Hippocampal formation (tissue), 2 donors: ENCODE measurements at places on chromosomes 7 and 10.

- no peak for DNase-seq
These were observed 133.3 kb upstream of the KIF5B start for GRCh38 chr10:32189400-32190084.

DNA sequence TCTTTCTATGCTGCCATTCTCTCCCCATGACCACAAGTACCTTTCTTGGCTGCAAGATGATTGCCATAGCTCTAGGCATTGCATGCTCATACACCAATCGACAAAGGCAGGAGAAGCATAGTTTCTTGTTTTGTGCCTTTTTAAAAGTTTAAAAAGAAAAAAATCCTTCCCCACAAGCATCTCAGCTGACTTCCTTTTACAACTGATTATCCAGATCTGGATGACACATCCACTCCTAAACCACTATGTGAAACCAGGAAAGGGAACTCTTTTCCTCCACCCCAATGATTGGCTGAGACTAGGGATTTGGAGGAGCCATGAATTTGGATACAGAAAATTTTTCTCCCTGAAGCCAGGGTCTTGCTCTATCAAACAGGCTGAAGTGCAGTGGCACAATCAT, 14.5 kb upstream of the LRRC4 start:
- no peak for DNase-seq

DNA sequence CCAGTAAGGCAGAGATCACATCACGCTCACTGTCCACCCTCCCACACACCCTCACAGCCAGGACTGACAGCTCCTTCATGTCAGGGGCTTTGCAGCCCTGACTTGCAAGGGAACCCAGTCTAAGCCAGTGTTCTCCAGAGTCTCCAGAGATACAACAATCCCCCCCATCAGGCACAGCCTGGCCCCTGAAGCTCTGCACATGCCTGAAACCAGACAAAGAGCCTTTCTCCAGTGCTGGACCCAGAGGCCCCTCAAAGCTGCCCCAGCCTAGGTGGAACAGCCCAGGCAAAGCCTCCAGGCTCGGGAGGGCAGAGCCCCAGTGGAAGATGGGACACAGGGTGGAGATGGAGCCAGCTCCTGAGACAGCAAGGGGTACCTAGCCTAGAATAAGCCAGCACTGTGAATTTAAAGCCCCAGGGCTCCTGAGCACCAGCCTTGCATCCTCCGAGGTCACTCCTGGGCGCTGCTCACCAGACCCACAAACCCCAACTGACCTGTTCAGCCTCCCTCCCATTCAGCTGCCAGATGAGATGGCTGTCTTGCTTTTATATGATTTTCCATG, 50.2 kb downstream of the GRID1 start:
- no peak for DNase-seq

GRCh38 chr7:98555403-98555802, 61.7 kb upstream of the NPTX2 start:
- no peak for DNase-seq

- no peak for DNase-seq
These were observed 252.4 kb downstream of the KLF6 start for GRCh38 chr10:3532644-3533043.

DNA sequence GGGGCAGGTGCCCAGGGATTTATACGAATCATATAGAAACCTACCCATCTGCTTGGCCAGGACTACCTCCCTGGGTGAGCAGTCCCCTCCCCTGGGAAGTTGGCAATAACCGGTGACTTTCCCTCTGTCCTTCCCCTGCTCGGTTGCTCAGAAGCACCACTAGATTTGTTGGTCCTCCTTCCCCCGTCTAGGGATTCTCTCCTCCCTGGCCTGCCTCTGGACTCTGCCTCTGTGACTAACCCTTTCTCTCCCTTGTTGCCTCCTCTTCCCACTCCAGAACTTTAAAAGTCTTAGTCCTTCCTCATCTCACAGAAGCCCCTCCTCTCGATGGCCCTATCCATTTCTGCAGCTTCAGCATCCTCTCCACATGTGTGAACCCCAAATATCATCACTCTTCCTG, 9.8 kb downstream of the CALHM3 start:
- no peak for DNase-seq

GRCh38 chr10:91935886-91936285, 12.3 kb downstream of the BTAF1 start:
- no peak for DNase-seq

DNA sequence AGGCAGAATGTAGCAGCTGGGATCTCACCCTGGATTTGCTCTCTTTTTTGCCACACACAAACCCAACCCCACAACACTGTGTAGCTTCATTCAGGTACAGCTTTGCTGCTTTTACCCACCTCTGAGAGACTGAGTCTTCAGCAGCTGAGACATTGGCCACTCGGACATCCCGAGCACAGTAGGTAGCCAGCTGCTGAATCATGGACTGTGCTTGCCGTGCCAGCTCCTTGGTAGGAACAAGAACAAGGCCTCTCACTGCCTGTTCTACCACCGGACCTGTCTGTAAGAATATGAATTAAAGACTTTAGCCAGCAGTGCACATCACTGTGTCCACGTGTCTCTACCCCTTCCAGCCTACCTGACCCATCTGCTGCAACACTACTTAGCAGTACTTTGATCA, 937 bp downstream of the DDX56 start:
- no peak for DNase-seq

GRCh38 chr7:130065500-130066152, 4.7 kb upstream of the KLHDC10 start:
- no peak for DNase-seq

DNA sequence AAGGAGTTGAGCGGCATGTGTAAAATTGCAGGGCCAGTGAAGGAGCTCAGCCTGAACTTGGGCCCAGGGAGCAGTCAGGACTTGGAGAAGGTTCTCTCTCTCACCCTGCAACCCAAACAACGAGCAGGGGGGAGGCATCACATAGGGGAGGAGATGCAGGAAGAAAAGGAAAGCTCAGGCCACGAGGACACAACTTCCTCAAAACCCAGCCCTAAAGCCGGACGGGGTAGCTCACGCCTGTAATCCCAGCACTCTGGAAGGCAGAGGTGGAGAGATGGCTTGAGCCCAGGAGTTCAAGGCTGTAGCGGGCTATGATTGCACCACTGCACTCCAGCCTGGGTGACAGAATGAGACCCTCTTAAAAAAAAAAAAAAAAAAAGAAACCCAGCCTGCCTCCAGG, 629.1 kb downstream of the PARD3 start:
- no peak for DNase-seq

DNA sequence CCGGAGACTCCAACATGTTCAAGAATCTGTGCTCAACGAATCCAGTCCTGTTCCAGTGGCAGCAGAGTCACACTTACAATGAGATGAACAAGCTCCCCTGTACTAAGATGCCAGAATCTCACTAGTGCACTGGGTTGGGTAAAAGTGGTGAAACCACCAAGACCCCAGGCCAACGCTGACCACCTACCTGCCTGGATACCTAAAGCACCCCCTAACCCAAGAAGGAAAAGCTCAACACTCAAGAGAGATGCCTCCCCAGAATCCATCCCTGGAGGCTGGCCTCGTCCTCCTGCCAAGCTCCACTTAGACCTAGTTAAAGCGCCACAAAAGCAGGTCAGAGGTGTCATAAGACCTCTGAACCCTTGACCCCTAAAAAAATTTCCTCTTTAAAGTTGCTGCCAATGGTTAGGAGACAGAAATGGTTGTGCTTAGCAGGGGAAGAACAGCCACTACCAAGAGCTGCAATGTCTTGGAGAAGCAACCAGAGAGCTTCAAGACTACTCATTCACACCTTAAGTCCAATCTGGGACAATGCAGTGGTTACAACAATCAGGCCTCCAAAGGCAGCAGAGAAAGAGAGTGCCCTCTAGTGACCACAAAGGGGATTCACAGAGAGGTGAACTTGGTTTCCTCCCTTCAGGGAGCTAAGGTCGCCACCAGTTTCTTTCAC, 94.6 kb upstream of the MACROH2A2 start:
- no peak for DNase-seq

GRCh38 chr7:157425137-157425731, 88.4 kb downstream of the DNAJB6 start:
- no peak for DNase-seq

DNA sequence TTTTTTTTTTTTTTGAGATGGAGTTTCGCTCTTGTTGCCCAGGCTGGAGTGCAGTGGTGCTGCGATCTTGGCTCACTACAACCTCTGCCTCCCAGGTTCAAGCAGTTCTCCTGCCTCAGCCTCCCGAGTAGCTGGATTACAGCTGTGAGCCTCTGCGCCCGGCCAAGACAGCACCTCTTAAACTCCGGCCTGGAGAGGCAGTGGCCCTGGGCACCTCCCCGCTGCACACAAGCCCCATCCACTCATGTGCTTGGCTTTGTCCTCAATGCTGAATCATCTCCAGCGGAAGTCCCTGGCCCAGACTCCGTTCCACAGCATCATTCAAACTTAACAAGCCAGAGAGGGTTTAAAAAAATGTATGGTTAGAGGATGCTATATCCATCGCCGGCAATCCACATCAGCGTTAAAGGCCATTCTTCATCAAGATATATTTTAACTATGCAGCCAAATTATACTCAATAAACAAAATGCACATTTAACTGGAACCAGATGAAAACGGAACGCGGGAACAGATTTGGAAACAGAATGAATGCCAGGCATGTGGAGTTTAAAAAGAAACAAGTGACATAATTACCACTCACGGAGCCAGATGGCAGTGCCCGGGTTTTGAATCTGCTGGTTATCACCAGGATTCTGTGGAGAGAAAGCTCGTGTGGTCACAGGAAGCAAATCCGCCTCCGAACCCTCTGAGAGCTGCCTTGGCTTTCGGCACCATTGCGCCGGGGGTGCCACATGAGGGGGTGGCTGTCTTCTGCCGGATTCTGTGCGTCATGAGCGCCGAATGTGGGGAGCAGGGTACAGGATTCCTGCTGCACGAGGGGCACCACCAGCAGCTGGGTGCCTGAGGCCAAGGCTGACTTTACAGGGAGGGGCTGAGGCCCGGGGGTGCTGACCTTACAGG, 45.6 kb upstream of the CFAP46 start:
- no peak for DNase-seq

DNA sequence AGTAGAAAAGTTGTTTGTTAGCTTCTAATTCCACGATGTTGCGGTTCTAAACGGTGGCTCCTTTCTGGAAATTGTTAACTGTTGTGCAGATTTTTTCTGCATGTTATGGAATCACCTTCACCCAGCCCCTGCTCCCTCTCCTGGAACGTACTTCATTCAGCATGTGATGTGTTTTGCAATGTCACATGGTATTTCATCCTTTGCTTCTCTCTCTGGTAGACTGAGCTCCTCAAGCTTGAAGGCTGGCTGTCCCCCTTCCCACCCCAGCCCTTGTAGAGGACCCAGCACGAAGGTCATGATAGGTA, 4.4 kb downstream of the PPP2R2D start:
- DNase-seq = no peak

DNA sequence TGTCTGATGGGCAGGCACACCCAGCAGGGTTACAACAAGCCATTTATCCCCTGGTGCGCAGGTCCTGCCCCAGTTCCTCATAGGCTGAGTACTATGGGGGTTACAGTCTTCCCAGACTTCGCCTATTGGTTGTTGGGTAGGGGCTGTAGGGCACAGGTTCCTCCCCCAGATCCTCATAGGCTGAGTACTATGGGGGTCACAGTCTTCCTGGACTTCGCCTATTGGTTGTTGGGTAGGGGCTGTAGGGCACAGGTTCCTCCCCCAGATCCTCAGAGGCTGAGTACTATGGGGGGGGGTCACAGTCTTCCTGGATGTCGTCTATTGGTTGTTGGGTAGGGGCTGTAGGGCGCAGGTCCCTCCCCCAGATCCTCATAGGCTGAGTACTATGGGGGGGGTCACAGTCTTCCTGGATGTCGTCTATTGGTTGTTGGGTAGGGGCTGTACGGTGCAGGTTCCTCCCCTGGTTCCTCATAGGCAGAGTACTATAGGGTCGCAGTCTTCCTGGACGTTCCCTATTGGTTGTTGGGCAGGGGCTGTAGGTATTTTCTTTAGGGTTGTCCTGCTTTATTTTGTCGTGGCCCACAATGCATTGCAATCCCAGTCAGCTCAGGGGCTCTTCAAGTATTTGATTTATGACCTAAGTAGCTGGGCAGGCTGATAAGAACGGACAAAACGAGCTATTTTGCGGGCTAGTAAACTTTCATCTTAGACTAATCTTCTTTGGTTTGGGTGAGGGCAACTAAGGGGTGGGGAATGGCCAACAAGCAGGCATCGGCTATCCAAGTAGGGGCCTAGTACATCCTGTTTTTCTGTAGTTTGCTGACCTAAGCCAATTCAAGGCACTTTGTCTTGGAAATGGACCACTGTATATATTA, 3.4 kb downstream of the LRRC27 start:
- peak; percentile 51 for DNase-seq

DNA sequence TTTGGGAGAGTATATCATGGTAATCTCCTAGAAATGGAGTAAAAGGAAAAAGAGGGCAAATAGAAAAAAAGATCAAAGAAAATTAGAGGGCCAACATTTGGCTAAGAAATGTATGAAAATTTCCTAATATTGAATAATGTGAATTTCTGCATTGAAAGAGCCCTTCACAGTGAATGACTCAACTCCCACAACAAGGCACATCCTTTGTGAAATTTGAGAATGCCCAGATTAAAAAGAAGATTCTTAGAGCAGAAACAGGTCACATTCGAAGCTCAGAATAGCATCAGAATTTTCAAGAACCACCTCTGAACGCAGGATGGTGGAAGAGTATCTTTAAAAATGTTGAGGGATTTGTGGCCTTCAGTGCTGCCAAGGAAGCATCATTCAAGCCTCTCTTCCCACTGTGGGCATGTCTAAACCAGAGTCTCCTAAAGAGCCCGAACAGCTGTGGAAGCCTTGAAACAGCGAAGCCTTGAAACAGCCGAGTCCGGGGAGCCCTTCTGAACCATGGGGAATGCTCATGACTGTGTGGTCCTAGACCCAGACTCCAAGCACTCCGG, 43.6 kb downstream of the GUSB start:
- no peak for DNase-seq

- no peak for DNase-seq
These were observed 490 bp downstream of the CADPS2 start for GRCh38 chr7:122885583-122886356.

GRCh38 chr7:71444130-71444529, 312.2 kb downstream of the GALNT17 start:
- DNase-seq = no peak

DNA sequence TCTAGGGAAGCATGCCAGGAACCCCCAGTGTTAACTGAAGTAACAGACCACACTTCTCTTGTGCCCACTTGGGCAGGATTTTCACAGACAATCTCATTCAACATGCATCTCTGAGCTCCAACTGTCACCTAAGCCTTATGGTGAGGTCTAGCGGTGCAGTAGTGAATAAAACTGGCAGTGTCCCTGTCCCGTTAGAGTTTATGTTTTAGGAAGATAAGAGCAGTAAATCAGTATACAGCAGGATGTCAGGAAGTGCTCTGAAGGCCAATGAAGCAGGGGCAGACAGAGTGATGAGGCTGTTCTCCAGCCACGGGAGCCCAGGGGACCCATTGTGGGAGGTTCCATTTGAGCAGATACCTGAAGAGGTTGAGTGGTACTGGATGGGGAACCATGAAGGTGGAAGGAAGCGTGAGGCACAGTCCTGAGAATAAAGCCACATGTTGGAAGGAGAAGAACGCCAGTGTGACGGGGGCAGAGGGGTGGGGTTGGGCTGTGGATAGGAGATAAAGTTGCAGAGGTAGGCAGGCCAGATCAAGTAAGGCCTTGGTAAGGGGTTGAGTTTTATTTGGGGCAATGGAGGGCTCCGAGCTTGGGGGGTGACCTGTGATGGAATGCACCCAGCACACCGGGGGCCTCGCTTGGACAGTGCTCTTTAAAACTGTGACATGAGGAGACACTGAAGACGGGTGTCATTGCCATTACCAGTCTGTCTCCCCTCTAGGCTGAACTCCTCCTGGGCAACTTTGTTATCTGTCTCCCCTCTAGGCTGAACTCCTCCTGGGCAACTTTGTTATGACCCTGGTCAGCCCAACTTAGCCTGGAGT, 6.6 kb downstream of the GDF10 start:
- no peak for DNase-seq
